CD8-positive, alpha-beta memory T cell (primary cell): ENCODE measurements at places on chromosomes 6 and 20.

GRCh38 chr6:67748521-67748920 is 886.6 kb upstream of the ADGRB3 start:
- no peak for DNase-seq

- DNase-seq = no peak
These were observed 700.5 kb downstream of the TENT5A start for GRCh38 chr6:81051952-81052351.

GRCh38 chr6:90285042-90285481 is 11.6 kb downstream of the BACH2 start:
- peak; percentile 27 for DNase-seq

DNA sequence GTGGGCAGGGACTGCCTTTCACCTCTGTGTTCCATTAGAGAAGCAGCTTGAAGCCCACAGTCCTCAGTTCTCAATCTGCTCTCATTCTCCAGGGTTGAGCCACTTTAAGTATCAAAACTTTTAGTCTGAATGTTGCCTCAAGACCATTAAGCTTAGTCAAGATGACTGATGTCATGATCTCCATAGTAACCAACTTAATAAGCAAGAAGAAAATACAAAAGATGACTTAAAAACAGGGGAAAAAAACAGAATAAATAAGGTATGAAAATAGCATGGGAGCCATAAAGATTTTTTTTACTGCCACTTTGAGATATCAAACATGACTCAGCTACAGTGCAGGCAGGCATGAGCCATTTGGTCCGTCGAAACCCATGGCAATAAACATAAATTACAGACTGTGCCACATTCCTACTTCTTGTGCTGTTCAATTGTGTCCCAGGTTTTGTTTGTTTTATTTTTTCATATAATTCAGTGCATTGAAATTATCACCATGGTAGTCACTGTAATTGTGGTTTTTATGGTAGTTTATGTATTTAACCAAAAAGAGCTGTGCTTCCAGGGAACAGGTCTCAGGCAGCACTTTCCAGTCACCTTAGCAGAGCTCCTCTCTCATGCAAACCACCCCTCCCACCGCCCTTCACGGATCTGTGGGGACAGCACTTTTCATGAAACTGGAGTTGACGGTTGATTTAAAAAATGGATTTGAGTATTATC is 156.5 kb upstream of the INSM1 start:
- no peak for DNase-seq

DNA sequence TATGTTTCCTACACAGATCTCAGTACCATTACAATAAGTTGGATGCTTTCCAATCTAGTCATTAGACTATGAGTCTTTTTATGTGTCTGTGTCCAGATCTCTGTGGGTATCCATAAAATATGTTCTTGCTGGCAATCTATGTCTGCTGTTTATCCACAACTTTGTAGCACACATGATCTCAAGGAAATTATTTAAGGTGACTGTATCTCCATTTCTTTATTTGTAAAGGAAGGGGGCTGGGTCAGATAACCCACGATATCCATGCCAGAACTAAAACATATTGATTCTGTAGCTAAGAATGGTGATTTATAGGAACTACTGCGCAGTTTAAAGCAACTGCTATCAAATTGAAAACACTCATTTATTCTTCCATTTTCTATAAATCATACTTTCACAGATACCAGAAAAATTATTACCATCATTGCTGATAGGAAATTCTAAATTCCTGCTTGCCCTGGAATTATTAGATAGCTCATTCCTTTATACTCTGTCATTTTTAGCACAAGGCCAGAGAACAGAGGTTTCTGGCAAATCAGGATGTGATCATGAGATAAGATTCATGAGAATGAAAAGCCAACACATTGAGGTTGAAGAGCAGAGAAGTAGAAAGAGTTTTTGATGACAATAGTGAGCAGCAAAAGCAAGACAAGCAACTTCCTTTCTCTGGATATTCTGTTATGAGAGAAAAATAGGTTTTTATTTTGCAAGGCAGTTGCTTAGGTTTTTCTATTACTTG is 851.4 kb upstream of the CITED2 start:
- DNase-seq = no peak

DNA sequence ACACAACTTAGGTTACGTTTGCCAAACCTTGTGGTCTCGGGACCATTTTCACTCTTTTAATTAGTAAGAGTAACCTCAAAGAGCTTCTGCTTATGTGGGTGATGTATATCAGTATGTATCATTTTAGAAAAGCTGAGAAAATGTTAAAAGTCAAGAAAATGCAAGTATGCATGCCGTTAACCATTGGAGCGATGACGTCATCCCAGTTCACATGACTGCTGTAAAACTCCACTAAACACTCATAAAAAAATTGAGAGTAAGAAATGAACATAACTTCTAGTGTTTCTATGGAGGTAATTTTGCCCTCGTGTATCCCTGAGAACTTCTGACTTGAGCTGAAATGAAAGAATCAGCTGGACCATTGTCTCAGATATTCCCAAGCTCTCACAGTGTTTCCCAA is 250.0 kb upstream of the CDH4 start:
- DNase-seq = no peak

DNA sequence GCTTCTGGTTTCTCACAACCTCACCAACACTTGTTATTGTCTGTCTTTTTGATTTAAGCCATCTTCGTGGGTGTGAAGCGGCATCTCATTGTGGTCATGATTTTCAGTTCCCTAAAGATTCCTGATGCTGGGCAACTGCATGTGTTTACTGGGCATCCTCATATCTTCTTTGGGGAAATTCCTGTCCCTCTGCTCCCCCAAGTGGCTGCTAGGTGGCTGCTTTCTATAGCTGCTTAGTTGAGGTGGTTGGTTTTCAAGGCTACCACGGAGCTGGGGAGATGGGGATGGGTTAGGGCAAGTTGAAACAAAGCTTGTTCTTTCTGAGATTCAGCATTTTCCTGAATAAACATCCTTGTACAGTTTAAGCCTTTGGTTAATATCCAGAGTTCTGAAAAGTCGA is 403.9 kb upstream of the SULF2 start:
- DNase-seq = no peak

DNA sequence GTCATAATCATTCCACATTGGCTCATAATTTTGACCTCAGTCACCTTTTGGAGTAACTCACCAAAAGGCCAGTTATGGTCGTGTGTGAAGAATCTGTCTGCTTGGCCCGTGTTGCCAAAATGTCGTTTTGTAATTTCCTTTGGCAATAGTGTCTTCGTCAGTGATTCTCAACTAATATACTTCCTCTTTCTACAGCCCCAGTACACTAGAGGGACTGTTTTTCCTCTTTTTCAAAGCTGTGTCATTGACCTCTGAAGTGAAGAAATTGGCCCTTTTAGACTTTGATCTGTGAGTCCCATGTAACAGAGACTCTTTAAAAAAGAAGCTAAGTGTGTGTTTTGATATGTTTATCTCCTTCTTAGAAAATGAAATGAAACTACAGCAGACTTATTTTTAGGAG is 5.2 kb downstream of the FOXO3 start:
- no peak for DNase-seq

- DNase-seq = peak; percentile 73
These were observed 39.8 kb downstream of the BACH2 start for GRCh38 chr6:90256698-90257485.

- no peak for DNase-seq
These were observed 531 bp upstream of the CCN2 start for GRCh38 chr6:131951576-131952230.

GRCh38 chr20:58888103-58888502 is 35.6 kb downstream of the GNAS start:
- DNase-seq = no peak

- DNase-seq = no peak
These were observed 9.7 kb downstream of the PTCHD4 start for GRCh38 chr6:48101290-48101689.

DNA sequence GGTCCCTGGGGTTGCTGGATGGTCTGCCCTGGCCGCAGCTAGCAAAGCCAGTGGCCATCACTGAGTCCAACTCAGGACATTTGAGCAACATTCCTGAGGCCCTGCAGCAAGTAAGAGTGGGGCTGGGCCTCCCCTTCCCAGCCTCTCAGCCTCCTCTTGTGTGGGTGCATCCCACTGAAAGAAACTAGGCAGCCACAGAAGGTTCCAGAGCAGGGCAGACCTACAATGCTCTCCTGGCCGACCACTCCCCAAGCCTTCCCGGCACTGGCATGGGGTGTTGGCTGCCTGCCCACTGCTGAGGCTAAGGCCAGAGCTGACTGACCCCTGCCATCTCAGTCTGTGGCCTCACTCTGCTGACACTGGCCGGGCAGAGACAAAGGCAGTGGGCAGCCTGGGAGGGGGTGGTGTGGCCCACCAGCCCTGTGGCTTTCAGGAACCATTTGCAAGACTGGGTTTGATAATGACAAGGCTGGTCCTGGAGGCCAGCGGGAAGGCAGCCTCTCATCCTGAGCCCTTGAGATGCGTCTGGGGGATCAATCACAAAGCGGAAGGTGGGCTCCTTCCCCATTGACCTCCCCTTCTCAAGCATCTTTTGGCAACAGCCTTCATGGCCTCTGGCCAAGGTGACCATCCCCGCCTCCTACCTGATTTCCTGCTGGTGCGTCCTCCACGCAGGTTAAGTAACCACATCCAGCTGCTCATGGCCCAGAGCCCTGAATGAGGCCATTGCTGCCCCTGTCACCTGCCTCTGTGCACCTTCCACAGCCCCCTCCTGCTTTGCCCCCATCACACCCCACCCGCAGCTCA is 9.6 kb downstream of the DLGAP4 start:
- no peak for DNase-seq

DNA sequence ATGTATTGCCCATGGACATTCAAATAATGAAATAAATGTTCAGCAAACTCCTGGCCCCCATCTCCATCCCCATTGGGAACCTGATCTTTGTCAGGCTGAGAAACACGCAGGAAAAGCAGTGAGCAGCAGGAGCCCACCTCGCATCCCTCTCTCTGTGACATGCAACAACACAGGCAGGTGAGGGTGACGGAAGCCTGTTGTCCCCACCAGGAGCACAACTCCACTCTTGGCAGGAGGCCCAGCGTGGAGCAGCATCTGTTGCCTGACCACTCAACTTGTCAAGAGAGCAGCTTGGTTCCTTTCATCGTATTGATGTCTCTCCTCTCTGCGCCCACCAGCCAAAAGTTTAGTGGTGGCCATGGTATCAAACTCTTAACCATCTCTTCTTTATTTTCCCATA is 586.9 kb upstream of the ARID1B start:
- DNase-seq = no peak

GRCh38 chr6:27297857-27298730 is 14.0 kb downstream of the POM121L2 start:
- no peak for DNase-seq

- DNase-seq = no peak
These were observed 31.5 kb upstream of the ADTRP start for GRCh38 chr6:11810039-11810541.

DNA sequence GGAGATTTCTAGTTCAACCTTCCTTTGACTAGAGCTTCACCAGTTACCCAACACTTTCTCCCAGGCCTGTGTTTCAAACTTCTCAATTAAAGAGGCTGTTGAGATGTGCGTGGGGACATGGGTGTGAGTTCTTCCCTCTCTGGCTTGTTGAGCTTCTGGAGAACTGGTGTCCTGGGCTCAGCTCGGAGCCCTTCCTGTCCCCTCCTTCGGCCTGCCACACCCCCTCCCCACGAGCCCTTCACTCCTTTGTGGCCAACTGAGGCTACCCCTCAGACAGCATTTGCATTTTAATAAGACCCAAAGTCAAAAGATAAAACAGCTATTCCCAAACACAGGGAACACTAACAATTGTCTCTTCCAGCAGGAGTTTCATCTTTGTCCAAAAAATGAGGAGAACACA is 123.3 kb upstream of the MLN start:
- no peak for DNase-seq

DNA sequence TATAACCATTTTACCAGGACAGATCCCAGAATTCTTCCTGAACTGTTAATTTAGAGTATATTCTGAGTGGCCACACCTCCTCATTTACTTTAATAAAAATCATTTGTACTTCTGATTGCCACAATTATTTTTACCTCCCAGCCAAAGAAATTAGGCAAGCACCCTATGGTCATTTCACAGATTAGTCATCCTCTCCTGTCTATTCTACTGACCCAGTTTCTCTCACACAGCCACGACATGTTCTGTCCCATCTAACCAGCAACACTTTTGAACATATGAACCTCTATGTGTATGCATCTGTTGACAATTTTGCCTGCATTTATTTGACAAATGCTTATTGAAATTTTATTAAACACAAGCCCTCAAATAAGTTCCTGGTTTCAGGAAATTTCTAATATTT is 202.6 kb upstream of the STXBP5 start:
- DNase-seq = no peak

DNA sequence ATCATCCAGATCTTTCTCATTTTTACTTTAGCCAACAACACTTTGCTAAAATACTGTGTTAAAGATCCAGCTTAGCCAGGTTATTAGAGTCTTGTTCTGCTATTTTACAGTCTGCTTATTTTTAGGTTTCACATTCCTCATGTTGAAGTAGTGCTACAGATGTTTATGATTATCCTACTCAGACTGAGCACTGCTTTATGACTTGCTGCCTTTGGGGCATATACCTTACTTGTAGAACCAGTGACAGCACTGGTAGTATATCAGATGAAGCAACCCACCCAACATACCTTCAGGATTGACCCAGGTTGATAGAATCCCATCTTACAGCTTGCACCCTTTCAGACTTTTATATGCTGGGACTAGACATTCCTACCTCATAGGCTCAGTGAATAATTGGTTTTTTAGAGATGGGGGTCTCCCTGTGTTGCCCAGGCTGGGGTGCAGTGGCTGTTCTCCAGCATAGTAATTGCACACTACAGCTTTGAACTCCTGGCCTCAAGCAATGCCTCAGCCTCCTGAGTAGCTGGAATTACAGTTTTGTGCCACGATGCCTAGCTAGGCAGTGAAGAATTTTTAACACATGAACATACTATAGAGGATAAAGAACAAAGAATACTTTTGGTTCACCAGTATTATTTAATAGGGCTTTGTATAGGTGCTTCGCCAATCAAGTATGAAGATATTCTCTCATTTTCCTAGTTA is 63.8 kb upstream of the DYNLRB1 start:
- no peak for DNase-seq

DNA sequence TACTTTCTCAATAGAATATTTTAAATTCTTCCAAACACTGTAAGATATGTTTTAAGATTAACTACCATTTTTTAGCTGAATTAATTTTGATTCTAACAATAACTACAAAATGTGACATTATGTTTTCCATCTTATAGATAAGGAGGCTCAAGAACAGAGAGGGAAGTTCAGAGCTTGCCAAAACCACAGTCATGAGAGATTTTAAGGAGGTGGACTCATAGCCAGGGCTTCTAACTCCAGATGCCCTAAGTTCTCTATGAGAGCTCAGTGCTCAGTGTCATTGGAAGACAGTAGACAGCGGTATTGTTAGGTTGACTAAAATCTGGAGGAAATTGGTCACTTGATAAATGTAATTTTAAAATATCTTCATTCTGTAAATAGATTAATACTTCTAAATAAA is 144.2 kb downstream of the PACRG start:
- no peak for DNase-seq
